ENCODE measurements at places on chromosomes 12 and 14.

DNA sequence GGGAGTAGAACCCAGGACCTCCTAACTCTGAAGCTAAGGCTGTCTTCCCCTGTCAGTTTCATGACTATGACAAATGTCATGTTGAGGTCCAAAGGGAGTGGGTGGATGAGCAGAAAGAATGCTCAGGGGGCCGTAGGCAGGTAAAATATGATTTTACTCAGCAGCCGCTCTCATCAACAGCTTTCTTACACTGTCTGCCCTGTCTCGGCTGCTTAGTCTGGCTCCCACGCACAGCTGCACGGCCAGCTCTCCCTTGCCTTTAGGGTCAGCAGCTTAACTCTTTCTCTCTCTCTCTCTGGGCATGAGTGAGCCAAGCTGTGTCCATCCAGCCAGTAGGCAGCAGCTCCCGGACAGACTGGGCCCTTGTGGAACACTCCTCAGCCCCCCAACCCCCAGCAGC is 95.2 kb downstream of the GCH1 start:
- DNase-seq, result no peak

- DNase-seq, result no peak
These were observed 132.0 kb upstream of the NOVA1 start for GRCh38 chr14:26729851-26730250.

- no peak for DNase-seq
These were observed 21.8 kb upstream of the FBXO34 start for GRCh38 chr14:55249423-55249822.

- no peak for DNase-seq
These were observed 20.8 kb downstream of the TNFAIP2 start for GRCh38 chr14:103144085-103144484.

GRCh38 chr12:116916122-116916521 is 5.4 kb downstream of the FBXW8 start:
- no peak for DNase-seq

DNA sequence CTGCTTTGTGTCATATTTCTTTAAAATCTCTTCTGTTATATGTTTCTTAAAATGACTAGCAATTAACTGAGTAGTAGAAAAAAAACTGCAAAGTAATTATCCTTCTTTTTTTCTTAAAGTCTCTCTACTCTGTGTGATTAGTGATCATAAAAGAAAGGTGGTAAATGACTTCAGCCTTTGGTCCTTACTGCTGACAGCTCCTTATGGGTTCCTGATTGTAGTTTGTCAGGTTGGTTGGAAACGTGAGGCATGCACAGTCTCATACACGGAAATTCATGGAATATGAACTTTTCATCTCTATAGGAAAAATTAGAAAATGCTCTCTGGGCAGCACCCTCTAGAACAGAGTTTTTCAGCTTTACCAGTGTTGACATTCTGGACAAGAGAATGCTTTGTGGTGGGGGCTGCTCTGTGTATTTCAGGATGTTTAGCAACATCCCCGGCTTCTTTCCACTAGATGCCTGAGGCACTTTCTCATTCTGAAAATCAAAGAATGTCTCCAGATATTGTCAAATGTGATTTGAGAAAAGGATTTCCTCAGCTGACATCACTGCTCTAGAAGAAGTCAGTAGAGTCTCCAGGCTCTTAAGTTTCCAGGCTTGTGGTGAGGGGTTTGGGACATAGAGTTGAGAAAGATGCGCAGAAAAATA is 121.0 kb downstream of the PIK3C2G start:
- DNase-seq, result no peak

- DNase-seq, result no peak
These were observed 5.6 kb downstream of the FBXO33 start for GRCh38 chr14:39426605-39427004.

- DNase-seq, result no peak
These were observed 90.7 kb downstream of the PLEKHA5 start for GRCh38 chr12:19220205-19220604.

GRCh38 chr14:28719130-28719529 is 47.5 kb upstream of the FOXG1 start:
- no peak for DNase-seq

GRCh38 chr12:131250028-131250950 is 296.6 kb downstream of the ADGRD1 start:
- DNase-seq, result no peak

GRCh38 chr12:33994857-33995808 is 27.2 kb upstream of the ALG10 start:
- DNase-seq, result no peak

GRCh38 chr14:76050797-76051392 is 65.3 kb downstream of the IFT43 start:
- peak; percentile 43 for DNase-seq

- DNase-seq, result no peak
These were observed 3.1 kb downstream of the SERPINA4 start for GRCh38 chr14:94564381-94564780.

GRCh38 chr12:75047885-75048525 is 161.6 kb downstream of the KCNC2 start:
- no peak for DNase-seq

- no peak for DNase-seq
These were observed 24.1 kb downstream of the ITPR2 start for GRCh38 chr12:26808766-26809476.

- DNase-seq, result no peak
These were observed 233.2 kb upstream of the BTG1 start for GRCh38 chr12:92378682-92379479.

GRCh38 chr12:46555406-46555852 is 182.9 kb upstream of the SLC38A2 start:
- DNase-seq, result no peak

- DNase-seq, result no peak
These were observed 3.3 kb downstream of the PIK3C2G start for GRCh38 chr12:18264581-18265075.

GRCh38 chr14:93301821-93302447 is 30.9 kb downstream of the BTBD7 start:
- DNase-seq, result no peak

DNA sequence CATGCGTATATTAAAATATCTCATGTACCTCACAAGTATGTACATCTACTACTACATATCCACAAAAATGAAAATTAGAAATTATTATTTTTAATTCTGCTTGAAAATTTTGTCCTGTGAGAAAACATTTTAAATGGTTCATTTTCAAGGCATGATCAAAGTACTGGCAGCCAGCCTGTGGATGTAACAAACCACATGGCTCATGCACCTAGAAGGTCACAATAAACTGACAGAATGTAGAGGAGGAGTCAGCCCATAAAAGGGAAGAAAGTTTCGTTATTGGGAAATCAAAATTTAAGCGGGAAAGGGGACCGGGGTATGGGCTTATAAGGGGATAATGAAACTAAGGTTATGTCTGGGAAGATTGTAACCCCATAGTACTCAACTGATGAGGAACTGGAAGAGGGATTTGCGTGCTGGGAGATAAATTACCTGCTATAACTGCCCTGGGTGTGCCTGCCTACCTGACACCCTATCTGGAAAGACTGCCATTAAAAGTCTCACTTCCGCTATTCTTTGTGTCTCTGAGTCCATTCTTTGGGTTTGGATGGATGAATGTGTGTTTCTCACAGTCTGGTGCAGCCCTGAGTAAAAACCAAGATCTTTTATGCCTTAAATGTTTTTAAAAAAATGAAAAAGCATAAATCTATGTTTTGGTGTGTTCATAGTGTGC is 62.2 kb upstream of the PCED1B start:
- no peak for DNase-seq

DNA sequence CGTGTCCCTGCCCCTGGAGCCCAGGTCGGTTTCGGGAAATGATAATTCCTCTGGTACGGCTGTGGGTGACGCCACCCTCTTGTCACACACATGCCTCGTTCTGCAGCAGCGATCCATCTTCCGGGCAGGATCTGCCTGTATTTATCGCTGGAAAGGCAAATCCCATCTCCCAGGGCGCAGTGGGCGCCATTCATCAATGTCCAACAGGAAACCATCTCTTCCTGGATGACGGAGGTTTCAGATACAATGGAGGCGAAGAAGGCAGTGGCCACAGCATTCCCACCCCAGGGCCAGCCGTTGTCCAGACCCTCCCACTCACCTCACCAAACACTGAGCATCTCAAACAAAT is 74.2 kb downstream of the NOC4L start:
- no peak for DNase-seq
